ENCODE measurements at places on chromosomes 12 and 14.

GRCh38 chr12:63151623-63152320, 771 bp upstream of the AVPR1A start:
- DNase-seq = no peak

GRCh38 chr14:38710881-38711280, 392.2 kb downstream of the SEC23A start:
- DNase-seq = no peak

- no peak for DNase-seq
Observed at GRCh38 chr14:36997843-36998242, 174.6 kb downstream of the SLC25A21 start.

DNA sequence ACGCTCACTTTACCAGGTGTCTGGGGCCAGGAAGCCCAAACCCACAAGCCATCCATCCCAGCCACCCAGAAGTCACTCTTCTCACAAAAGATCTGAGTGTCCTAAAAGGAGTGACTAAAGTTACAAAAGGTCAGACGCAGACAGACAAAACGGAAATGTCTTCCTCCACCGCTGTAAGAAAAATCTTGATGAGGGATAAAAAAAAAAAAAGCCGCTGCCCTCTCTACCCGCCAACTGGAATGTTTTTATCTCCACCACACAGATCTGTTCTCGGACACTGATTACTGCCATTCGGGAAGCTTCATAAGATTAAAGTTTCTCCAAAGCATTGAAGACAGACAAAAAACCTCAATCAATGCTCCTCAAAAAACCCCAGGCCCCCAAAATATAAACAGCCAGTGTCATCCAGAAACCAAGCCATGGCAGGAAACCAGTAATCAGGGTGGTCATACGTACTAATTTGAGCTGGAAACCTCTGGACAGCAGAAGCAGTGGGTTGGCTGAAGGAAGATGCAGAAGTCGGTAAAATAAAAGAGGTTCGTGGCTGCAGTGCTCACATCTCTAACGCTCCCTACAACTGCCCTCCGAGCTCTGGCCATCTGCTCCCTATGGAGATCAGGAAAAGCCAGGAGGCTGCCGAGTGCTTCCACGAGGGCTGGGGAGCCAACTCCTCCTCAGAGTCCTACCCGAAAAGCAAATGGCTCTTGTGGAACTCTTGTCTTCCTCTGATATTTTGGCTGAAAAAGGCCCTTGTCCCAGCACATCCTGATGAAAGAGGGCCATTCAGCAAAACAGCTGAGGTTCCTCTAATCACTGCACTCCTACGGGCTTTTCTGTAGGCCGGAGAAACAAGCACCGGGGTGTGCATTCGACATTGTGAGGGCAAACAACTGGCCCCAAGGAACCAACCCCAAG, 30.3 kb downstream of the SSH1 start:
- DNase-seq = no peak

DNA sequence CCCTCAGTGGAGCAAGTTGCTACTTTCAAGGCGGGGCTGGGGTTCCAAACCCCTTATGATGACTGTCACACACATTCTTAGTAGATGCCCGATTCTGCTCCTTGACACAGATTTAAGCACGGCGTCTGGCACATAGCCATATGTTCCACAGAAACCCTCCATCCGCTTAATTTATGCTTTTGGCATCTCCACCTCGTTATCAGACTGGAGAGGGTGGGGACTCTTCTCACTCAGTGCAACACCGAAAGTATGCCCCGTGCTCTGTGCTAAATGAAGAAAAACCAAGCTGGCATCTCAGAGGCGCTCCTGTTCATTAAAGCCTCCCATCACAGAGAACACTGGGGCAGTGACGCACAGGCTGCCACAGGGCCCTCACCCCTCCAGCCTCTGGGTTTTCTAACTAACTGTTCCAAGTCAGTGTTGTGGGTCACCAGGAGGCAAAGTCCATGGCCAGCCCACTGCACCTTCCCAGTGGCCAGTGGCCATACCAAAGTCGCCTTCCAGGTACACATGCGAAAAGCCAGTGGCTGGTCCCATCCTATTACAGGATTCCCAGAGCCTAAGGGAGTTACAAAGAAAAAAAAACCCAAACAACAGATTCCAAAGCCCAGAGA, 27.3 kb downstream of the CCDC88C start:
- no peak for DNase-seq

DNA sequence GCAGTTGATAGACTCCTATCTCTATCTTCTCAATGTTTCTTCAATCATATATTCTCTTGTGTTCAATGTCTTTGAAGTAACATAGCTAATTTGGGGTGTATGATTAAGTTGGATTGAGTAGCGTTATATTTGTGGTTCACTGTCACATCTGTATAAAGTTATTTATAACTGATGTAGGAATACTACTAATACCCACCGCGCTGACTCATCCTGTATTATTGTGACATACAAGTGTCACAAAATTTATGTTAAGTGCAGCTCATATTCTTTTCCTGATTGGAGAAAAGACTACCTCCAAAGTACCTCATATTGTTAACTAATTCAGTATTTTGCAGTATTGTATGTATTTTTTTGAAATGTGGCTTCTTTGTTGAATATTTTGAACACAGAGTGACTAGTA, 940.8 kb downstream of the SLC6A15 start:
- no peak for DNase-seq

GRCh38 chr12:81274637-81275529, 197.0 kb downstream of the ACSS3 start:
- DNase-seq = no peak

GRCh38 chr12:123351349-123351748, 13.3 kb downstream of the SBNO1 start:
- no peak for DNase-seq

- DNase-seq = no peak
Observed at GRCh38 chr12:42588524-42589464, 752 bp downstream of the PRICKLE1 start.

DNA sequence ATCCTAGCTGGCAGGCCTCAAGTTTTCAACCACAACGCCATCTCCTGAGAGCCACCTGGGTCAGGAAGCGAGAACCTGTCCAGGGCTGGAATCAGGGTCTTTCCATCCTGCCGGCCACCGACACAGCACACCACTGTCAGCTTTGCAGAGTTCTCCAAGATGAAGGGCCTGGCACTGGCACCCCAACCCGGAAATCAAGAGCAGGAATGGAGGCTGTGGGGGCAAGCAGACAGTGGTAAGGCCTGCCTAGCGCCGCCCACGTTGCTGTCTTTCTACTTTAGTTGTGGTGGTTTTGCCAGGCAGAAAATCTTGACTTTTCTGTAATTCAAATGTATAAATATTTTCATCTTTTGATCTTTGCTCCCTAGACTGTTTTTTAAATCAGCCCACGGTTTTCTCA, 90.7 kb downstream of the ITPK1 start:
- DNase-seq = no peak

GRCh38 chr14:42277840-42278239, 671.2 kb downstream of the LRFN5 start:
- no peak for DNase-seq

DNA sequence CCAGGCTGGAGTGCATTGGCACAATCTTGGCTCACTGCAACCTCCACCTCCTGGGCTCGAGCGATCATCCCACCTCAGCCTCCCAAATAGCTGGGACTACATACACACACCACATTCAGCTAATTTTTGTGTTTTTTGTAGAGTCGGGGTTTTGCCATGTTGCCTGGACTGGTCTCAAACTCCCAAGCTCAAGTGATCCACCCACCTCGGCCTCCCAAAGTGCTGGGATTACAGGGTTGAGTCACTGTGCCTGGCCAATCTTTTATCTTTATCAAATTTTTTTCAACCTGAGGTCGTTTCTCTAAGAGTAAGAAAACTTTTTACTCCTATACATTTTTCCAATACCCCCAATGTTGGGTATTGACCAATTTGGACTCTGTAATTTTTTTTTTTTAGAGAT, 40.0 kb upstream of the NAP1L1 start:
- no peak for DNase-seq

DNA sequence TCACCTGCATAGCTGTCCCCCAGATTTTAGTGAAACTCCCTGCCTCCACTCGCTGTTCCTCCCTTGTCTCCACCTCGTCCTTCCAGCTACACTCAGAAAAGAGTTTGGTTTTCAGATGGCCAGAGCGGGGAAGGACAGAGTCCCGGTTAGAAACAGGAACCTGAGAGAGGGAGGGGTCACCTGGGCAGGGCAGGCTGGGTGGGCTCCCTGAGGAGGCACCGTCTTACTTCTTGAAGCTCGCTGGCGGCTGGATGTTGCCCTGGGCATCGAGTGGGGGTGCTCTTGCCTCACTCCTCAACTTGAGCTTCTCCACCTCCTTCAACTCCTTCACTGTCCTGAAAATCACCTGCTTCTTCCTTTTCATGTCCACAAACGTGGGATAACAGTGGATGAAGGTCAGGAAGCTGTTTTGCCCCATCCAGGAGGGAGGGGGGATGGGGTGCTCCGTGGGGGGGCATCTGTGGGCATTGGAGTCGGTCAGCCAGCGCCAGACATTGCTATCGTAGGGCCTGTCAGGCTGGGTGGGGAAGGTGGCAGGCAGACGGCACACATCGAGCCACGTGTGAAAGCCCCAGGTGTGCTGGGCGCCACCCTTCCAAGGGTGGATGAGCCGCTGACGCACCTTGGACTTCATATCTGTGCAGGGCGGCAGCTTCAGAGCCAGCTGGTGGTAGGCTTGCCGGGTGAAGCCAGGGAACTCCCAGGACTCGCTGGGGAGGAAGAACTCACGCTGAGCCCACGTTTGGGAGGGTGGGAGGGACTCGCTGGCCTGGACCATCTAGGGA, 2.0 kb downstream of the TEX52 start:
- DNase-seq = no peak

DNA sequence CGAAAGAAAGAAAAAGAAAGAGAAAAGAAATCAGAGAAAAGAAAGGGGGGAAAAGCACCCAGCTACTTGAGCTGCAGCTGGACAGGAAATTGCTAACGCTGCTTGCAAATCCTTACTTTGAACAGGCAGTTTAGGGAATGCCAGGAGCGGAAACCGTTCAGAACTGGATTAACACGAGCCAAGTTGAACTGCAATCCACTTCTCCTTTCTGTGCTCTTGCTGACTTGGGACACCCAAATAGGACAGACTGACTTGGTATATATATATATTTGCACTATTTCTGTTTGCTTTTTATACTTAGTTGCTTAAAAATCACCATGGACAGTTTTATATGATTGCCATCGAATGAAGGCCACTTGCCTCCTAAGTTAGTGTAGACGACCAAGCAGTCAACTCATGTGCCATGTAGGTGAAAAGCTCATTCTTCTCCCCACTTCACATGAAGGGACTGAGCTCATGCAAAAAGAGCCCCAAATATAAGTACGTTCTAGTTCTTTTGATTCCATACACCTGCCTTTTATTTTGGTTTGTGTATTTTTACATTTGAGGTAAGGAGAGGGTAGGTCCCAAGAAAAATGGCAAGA, 5.5 kb downstream of the DUSP6 start:
- DNase-seq = no peak

DNA sequence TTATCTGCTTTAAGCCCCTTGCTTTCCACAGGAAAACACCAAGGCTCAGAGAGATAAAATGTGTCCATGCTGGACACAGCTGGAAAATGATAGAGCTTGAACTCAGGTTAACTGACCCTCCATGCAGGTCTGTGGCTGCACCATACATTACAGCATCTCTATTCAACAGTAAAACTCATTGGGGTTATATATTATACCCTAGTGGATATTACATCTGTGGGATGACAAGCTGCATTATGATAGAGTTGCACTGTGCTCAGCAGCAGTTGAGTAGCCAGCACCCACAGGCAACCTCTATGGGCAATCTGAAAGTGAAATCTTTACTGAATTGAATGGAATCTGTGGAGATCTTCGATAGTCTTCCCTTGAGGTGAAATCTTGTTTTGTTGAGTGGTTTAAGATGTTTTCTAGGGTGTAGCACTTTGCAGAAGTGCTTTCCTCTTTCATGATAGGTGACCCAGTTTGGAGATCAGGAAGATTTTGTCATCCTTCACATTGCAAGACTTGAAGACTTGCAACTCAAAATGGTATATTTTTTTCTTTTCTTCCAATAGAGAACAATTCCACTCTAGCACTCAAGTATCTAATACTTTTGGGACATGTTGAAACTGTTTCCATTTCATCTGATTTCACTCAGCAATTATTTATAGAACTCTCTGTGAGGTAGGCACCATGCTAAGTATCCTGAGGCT, 389.2 kb downstream of the RAD51B start:
- no peak for DNase-seq

- DNase-seq = no peak
Observed at GRCh38 chr14:103026988-103027387, 30.4 kb downstream of the CDC42BPB start.

DNA sequence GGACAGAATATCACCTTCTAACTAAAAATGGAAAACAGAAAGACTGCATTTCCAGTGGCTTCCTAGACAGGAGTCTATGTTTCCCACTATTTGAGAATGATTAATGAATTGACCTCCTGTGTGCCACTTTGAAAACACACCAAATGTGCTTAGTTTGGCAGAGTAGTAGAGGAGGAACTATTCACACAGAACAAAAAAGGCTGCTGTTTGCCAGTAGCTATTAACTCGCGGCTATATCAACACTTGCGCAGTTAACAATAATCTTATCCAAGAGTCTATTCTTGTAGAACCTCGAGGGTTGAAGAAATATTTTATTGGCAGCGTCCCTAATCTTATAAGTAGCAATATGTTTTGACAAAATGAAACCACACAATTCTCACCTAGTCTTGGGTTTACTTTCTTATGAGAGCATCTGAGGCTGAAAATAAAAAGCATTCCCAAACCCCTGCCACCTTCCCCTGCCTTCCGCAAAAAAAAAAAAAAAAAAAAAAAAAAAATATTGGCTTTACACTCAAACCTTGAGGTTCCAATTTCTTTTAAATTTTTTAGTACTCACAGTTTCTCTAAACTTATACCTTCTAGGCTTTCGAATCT, 127.3 kb upstream of the FLRT2 start:
- no peak for DNase-seq

- DNase-seq = no peak
Observed at GRCh38 chr12:25904442-25904841, 54.0 kb upstream of the RASSF8 start.

DNA sequence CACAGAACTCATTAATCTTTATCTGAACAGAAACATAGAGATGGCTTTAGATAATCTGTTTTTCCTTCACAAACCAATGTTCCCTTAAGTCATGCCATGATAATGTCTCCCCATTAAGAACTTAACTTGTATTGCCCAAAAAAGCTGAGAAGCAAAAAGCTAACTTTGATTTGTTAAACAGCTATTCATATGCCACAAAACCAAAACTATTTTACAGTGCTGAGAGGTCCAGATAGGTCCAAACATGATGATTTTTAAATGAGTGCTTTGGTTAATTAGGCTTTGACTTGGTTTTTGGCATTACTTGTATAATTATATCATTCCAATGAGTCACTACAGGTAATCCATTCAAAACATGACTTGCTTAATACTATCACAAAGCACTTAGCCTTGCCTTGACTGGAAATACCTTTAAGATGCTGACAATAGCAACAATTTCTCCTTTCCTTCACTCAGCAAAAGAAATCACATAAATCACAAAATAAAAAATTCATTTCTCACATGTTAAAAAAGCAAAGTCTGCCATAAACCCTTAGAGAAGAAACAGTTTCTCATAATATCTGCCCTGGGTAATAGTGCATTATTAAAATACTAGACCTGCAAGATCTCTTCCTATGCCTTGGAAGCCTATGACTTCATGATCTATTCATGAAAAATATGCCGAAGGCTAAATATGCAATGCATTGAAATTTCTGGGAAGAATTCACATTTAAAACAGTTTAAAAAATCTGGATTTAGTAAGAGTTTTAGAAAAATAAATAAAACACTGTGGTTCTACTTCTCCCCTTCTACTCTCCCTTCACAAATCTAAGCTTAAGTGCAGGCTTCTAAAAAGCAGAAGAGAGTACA, 52.0 kb upstream of the SAV1 start:
- DNase-seq = no peak

GRCh38 chr14:54374117-54374884, 22.5 kb upstream of the CDKN3 start:
- no peak for DNase-seq

- no peak for DNase-seq
Observed at GRCh38 chr14:25069879-25070278, 19.9 kb upstream of the STXBP6 start.
